ENCODE measurements at places on chromosomes 4 and X.

GRCh38 chr4:177517862-177518261 lies 75.6 kb upstream of the AGA start:
- DNase-seq = no peak

GRCh38 chr4:148071009-148071408 lies 339.1 kb downstream of the ARHGAP10 start:
- no peak for DNase-seq

GRCh38 chrX:41789374-41789773 lies 65.4 kb downstream of the GPR82 start:
- no peak for DNase-seq

DNA sequence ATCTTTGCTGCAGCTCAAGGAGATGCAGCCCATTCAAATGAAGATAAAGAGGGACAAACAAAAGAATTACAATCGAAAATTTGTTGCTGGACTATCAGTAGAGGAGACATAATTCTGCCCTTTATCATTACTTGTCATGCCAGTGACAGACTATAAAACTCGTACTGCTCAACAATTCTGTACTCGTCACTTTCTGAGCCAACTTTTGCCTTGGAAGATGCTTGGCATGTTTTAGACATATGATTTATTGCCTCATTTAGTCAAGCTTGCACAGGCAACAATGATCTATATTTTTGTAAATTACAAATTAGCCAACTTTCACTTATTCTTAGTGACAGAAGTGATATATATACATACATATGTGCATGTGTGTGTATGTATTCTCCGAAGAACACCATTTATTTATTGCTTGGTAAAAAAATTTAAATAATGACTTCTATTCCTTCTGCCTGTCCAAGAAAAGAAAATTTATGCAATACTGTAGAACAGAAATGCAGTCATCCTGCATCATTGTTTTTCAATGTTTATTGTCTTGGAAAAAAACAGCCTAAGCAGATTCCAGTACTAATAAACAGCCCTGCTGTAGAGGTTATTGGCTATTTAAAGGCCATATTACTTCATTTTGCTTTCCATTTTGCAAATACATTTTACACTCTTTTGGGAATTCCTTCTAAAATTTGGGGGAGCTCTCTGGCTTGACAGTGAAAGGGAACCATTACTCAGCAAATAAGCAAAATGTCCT lies 374.9 kb upstream of the GALNT7 start:
- DNase-seq = no peak

DNA sequence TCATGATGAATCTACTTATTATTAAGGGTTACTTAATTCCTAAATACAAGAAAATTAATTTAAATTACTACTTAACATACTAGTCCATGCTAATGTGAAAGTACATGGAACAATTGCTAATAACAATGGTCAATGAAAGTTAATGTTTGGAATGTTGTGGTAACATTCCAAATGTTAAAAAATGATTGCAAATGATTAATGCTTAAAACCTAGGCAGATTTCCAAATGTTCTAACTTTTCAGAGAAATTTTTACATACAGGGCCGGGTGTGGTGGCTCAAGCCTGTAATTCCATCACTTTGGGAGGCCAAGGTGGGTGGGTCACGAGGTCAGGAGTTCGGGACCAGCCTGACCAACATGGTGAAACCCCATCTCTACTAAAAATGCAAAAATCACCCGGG lies 1851.3 kb upstream of the PCDH7 start:
- DNase-seq = no peak

DNA sequence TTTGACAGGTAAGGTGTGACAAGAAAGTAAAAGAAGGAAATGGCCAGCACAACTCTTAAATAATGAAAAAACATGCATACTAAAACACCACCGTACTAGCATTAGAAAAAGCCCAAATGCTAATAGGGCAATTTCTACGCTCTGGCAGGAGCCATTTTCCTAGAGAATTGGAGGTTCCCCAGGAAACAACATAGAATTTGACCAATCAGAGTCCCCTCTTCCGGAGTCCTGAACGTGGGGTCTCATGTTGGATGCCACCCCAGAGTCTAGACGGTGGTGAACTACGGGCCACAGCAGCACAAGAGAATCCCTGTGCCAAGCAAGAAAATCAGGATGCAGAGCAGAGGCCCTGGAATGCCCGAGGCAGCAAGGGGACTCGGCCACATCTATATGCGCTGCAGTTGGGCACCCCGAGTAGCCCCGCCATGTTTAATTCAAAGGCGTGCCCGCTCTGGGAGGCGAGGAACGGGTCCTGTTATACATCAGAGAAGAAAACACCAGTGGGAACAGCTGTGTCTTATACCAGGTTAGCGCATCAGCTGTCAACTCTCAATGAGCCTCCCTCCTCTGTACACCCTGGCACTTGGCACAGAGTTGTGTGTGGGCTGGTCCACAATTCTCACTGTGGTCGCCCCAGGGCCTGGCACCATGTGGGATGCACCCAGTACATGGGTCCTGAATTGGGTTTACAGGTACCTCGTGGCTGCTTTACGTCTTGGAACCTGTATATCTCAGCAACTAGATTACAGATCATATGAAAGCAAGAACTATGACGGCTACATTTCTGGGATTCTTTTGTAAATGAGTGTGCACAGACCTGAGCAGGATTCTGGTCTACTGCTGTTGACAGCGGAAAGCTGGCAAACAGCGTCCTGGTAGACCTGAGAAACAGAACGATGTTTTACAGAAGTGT lies 52.1 kb downstream of the SEL1L3 start:
- DNase-seq = no peak

DNA sequence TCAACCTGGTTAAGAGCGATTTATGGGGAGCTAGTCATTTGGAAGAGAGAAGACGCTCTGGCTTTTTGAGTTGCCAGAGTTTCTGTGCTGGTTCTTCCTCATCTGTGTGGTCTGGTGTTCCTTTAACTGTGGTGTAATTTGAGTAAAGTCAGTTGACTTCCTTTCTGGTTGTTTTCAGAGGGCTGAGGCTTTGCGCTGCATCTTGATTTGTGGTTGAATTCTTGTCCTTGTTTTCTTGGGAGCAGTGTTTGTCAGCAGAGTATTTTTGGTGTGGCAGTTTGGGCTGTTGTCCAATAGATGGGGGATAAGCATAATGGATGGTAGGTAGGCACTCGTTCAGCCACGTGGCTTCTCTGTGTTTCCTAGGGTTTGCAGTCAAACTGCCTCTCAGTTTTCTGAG lies 2143.2 kb upstream of the TENM3 start:
- no peak for DNase-seq

DNA sequence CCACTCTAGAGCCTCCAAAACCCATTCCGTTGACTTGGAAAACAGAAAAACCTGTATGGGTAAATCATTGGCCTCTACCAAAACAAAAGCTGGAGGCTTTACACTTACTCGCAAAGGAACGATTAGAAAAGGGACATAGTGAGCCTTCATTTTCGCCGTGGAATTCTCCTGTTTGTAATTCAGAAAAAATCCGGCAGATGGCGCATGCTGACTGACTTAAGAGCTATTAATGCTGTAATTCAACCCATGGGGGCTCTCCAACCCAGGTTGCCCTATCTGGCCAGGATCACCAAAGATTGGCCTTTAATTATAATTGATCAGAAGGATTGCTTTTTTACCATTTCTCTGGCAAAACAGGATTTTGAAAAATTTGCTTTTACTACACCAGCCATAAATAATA lies 60.8 kb downstream of the ZNF732 start:
- DNase-seq = no peak

All from pancreas (tissue), 10 donors.